ENCODE measurements at places on chromosomes 4 and X.

GRCh38 chr4:7214359-7214758, 22.0 kb downstream of the SORCS2 start:
- no peak for DNase-seq

DNA sequence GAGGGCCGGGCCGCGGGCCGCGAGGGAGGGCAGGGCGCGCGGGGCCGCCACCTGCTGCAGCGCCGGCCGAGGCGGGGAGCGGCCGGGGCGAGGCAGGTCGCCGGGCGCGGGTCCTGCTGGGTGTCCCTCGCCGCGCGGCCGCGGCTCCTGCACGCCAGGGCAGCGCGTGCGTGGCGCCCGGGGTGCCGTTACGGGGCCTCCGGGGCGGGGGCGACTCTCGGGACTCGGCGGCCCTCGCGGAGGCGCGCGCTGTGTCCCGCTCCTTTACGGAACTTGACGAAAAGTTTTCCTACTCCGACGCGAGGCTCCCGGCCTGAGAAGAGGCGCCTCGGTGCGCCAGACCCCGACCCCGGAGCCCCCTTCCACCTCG, 329 bp downstream of the TBC1D14 start:
- DNase-seq: no peak

- no peak for DNase-seq
These were observed 17.1 kb upstream of the PBDC1 start for GRCh38 chrX:76155786-76156185.

GRCh38 chr4:23890369-23891063, 669 bp upstream of the PPARGC1A start:
- no peak for DNase-seq

DNA sequence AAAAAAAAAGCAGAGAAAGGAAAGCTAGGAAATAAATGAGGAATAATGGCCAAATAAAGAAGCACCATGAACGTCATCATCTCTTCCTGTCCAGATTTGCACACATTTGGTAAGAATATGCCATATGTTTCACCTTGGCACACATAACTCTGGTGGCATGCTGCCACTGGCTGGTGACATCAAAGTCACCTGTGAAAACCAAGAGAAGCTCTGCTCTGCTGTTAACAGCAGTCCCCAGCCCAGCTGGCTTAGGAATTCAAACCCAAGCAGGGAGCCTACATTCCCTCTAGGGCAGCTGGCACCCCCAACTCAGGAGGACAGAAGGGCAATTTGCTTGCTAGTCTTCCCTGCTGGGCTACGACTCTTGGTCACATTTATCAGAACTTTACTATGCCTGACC, 77.6 kb downstream of the RASL11B start:
- DNase-seq: no peak
